ENCODE measurements at places on chromosomes 7 and 10.

DNA sequence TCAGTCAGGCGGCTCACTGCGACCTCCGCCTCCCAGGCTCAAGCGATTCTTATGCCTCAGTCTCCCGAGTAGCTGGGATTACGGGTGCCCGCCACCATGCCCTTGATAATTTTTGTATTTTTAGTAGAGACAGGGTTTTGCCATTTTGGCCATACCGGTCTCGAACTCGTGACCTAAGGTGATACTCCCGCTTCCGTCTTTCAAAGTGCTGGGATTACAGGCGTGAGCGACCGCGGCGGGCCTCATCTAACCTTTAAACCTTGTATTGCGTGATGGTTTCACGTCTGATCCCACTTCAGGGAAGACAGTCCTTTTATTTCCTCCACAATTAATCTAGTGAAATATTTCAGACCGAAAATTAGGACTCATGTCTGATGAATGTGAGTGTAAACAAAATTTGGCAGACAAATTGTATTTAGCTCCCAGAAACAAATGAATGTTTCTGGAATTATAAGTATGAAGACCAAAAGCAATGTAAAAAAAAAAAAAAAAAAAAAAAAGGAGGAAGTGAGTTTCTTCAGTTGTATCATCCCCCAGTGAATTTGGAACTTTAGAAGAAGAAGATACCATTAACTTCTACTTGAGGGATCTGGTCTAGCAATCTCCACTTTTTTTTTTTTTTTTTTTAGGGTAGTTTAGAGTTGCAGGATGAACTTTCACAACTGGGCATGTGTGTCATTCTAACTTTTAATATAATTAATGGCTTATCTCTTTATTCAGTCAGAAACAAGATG is 1.6 kb downstream of the NUP42 start:
- H3K27ac ChIP-seq: peak overlapping the region; percentile 83
- no peak for DNase-seq
- H3K4me3 ChIP-seq: peak overlapping the region; percentile 94
- peaks cover 14% of the 10 kb centered on the region for H3K36me3 ChIP-seq
- no peaks in the 10 kb centered on the region for H3K27me3 ChIP-seq

GRCh38 chr7:24970676-24971075 is 9.3 kb downstream of the OSBPL3 start:
- H3K4me1 ChIP-seq: peaks cover 71% of the 10 kb centered on the region
- no peak for DNase-seq
- no peaks in the 10 kb centered on the region for H3K27me3 ChIP-seq
- peaks cover 1% of the 10 kb centered on the region for H3K36me3 ChIP-seq
- H3K4me3 ChIP-seq: peak overlapping the region; percentile 45
- no peak overlapping the region for H3K27ac ChIP-seq

- DNase-seq: no peak
- no peaks in the 10 kb centered on the region for H3K36me3 ChIP-seq
- no peak overlapping the region for H3K4me3 ChIP-seq
- peaks cover 5% of the 10 kb centered on the region for H3K4me1 ChIP-seq
Measured at GRCh38 chr10:78552261-78552811, 516.4 kb upstream of the ZMIZ1 start.

DNA sequence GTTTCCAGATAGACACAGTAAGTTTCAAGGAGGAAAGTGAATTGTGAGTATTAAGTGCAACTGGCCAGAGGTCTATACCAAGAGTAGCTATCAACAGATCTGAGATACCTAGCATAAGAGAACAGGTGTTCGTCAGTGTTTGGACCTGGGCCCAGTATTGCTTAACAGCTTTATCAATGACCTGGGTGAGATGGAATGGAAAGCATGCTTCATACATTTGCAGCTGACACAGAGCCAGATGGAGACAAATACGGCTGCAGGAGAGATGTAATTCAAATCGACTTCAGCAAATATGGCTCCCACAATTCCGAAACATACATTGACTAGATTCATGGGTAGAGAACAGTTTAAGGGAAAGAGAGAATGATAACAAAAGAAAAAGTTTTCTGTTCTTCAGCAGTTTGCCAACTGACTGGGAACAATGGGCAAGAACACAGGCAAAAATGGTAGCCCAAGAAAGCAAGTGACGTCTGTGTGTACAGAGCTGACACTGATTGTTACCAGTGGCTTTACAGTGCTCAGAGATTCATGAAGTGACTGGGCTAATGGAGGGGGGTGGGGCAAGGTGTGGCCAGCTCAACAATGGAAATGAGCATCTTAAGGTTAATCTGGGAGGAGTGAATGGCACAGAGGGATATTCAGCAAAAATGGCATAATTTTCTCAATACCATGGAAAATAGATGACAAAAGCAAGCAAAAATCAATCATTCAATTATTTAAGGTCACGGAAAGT is 28.0 kb upstream of the COBL start:
- DNase-seq: no peak
- H3K27ac ChIP-seq: no peak overlapping the region
- no peaks in the 10 kb centered on the region for H3K36me3 ChIP-seq
- peaks cover 7% of the 10 kb centered on the region for H3K27me3 ChIP-seq
- no peak overlapping the region for H3K4me3 ChIP-seq
- H3K4me1 ChIP-seq: no peaks in the 10 kb centered on the region

DNA sequence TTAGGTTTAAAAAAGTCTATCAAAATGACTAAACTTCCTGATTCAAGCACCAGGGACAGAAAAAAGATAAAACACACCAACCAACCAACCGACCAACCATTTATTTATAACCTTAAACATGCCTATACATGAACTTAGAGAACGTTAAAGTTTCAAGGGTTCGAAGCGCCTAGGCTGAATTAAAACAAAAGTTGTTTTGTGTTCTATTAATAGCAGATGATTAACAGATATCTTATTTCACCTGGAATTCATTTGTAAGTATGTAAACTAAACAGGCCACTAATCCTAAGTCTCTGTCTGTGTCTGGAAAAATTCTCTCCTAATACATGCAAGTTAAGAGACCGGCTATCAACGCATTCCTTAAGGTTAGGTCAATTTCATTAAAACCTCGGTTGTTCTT is 1.4 kb downstream of the BAIAP2L1 start:
- DNase-seq: no peak
- peak overlapping the region; percentile 66 for H3K4me3 ChIP-seq
- H3K4me1 ChIP-seq: peaks cover 6% of the 10 kb centered on the region
- no peaks in the 10 kb centered on the region for H3K36me3 ChIP-seq
- peaks cover 18% of the 10 kb centered on the region for H3K27me3 ChIP-seq
- peak overlapping the region; percentile 54 for H3K27ac ChIP-seq

- H3K4me3 ChIP-seq: peak overlapping the region; percentile 81
- H3K27me3 ChIP-seq: peaks cover 59% of the 10 kb centered on the region
- H3K4me1 ChIP-seq: peaks cover 29% of the 10 kb centered on the region
Measured at GRCh38 chr7:130490888-130491804, 739 bp upstream of the MEST start.

DNA sequence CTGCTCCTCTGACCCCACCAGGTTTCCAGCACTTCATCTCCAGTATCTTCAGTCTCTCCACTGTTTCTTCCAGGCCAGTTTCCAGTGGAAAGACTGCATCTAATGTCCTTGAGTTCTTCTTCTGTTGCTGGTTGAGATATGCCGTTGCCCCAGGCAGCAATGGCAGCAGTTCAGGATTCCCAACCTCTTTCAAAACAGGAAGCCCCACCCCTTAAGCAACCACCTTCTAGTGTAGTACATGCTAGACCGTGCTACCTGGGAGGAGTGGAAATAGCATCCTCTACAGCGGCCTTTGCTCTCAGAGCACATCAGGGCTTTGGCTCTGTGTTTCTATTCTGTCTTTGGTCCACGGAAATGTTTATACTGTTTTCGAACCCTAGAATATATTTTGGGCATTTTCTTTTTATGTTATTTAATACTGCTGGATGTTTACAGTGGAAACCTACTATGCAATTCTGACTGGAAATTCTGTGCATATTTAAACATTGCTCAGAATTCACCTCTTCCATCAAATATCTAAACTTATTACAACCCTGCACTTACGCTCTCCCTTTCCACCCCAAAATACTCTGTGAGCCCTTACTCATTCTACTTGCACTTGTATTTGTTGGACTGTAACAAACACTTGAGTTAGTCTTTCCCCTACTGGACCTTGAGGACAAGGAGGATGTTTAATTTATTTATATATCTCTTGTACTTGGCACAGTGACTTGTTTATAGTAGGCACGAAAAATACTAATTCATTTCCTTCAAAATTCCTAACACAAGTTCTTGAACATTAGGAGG is 8.5 kb upstream of the BPGM start:
- H3K4me3 ChIP-seq: no peak overlapping the region
- H3K27me3 ChIP-seq: no peaks in the 10 kb centered on the region
- peaks cover 43% of the 10 kb centered on the region for H3K4me1 ChIP-seq
- peaks cover 11% of the 10 kb centered on the region for H3K36me3 ChIP-seq

All from activated T-cell treated with anti-CD3 and anti-CD28 coated beads, Interleukin-2, amount 50 U/mL, for 72 hours (primary cell).